Stimulated activated CD8-positive, alpha-beta memory T cell treated with anti-CD3 and anti-CD28 coated beads, Interleukin-7, amount 100 ng/mL, for 1 hour (primary cell): ENCODE measurements at places on chromosomes 13 and 19.

DNA sequence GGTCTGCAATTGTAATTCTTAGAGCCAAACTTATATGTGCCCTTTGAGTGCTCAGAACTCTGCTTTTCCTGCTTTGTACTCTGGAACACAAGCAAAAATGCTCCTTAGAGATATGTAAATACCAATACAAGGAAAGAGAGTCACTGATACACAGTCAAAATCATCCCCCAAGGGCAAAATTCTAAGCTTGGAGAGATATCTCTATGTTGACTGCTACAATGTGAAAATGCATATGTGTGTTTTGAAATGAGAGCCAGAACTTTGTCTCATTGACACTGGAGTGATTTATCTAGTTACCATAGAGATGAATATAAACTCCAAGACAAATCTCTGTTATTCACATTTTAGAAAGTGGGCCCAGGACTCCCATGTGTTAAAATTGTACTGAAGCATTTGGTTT, 494.8 kb upstream of the SLITRK1 start:
- DNase-seq = no peak

- no peak for DNase-seq
These were observed 2.9 kb downstream of the ANKRD27 start for GRCh38 chr19:32671883-32672593.

DNA sequence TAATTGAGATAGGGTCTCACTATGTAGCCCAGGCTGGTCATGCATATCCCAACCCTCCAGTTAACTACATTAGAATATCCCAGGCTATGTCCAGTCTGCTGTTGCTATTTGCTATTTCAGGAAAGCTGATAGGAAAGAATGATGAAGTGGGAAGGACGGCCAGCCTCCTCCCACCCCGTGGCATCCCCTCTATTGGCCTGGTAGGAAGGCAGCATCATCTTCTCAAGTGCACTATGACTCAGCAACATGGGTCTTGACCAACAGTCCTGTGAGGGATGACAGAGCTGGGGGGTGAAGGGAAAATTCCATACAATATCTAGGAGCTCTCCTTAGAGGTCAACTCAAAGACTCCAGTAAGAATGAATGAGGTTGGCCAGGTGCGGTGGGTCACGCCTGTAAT, 48.0 kb upstream of the ABCC4 start:
- DNase-seq = no peak

GRCh38 chr13:93984876-93985275, 494.6 kb downstream of the DCT start:
- DNase-seq = no peak

DNA sequence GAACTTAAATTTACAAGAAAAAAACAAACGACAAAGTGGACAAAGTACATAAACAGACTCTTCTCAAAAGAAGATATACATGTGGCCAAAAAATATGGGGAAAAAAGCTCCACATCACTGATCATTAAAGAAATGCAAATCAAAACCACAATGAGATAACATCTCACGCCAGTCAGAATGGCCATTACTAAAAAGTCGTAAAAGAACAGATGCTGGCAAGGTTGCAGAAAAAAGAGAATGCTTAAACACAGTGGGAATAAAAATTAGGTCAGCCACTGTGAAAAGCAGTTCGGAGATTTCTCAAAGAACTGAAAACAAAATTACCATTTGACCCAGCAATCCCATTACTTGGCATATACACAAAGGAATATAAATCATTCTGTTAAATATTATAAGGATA, 132.7 kb downstream of the UGGT2 start:
- no peak for DNase-seq

DNA sequence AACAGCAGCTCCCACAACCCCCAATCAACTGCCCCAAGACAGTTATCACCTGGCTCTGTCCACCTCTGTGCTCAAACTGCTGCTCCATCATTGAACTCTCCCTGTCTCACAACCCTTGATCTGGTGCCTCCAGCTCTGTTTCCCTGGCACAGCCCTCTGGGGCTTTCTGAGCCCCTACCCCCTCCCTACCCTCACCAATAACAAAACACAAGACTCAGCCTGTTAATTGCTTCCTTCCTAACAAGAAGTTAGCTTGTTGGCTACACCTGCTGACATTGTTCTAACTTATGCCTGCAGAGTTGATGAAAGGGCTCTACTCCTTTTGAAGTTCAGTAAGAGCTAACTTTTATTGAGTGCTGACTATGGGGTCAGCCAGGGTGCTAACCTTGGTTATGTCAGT, 99.4 kb upstream of the FNDC3A start:
- no peak for DNase-seq

DNA sequence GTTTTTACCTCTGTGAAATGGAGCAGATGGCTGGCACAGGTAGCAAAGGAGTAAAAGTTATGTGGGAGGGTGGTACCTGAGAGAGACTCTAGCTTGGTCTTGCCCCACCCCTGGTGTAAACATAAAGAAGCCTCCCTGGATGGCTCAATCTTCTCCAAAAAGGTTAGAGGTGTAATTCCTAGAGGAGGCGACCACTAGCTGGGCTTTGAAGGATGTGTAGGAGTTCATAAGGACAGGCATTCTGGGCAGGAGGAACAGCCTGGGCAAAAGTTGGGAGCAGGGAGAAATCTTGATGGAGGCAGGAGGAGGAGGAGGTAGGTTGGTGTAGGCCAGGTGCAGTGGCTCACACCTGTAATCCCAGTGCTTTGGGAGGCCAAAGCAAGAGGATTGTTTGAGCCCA, 7.8 kb upstream of the ICAM4 start:
- no peak for DNase-seq

GRCh38 chr13:112947796-112948195, 21.2 kb upstream of the MCF2L start:
- DNase-seq = no peak

DNA sequence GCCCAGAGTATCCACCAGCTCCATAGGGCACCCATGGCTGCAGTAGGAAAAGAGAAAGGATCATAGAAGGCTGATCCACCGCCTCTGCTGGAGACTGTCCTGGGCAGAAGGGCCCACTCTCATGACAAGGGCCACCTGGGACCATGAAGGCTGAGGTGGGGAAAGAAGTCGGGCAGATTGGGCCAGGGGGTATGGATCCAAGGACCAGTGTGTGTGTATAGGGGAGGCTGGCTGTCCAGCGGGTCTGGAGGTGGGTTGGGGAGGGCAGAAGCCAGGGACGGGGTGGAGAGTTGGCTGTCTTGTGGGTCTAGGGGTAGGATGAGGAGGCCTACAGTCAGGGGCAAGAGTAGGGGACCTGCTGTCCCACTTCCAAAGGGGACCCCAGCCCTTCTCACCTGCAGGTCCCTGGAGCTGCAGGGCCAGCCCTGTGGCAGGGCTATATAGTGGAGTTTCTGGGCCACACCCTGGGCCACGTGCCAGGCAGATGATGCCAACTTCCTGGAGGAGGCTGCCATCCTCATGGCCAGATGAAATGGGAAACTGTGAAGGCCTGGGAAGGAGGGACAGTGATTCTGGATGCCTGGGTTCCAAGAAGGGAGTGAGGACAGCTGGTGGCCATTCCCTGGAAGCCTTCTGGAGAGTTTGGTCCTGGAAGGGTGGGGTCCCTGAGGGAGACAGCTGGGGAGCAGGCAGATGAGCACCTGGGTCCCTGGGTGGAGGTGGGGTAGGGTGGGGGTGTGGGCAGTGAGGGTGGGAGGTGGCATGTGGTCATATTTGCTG, at the start of gene FCGBP:
FCGBP (minus strand) TSS at position 51 of the 780 bp plus-strand sequence.
- DNase-seq = no peak

DNA sequence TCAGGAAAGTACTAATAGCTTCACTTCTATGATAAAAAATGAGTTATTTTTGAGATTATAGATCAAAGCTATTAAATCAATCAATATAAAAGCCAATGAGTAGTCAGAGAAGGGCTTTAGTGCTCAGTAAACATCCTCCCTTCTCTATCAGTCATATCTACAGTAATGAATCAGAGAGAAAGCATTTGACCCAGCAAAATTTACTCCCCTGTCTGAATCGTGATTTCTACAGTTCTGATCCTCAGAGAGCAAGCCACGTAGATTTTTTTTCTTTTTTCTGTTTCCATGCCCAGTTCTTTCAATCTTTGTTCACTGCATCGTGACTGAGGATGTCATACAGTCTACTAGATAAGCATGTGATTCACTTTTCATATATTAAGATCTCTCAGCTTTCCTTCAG, 16.2 kb upstream of the MBNL2 start:
- no peak for DNase-seq

DNA sequence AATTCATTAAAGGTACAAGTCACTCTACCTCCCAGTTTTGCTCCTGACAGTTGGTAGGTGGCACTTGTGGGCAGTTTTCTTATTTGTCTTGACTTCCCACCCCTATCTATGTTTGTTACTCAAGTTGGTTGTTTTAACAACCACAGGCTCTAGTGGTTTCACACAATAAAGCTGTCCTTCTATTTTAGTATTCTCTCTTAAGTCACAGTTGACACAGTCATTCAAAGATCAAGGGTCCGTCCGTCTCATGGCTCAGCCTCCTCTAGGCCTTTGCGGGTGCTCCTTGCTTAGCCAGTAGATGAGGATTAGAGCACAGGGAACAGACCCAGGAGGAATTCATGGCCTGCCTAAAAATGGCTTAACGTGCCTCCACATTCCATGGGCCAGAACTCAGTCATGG, 573.7 kb downstream of the IRS2 start:
- DNase-seq = no peak

GRCh38 chr13:33487575-33488243, 202.2 kb upstream of the STARD13 start:
- no peak for DNase-seq

GRCh38 chr19:51600940-51601580, 29.1 kb downstream of the SIGLEC5 start:
- DNase-seq = no peak

DNA sequence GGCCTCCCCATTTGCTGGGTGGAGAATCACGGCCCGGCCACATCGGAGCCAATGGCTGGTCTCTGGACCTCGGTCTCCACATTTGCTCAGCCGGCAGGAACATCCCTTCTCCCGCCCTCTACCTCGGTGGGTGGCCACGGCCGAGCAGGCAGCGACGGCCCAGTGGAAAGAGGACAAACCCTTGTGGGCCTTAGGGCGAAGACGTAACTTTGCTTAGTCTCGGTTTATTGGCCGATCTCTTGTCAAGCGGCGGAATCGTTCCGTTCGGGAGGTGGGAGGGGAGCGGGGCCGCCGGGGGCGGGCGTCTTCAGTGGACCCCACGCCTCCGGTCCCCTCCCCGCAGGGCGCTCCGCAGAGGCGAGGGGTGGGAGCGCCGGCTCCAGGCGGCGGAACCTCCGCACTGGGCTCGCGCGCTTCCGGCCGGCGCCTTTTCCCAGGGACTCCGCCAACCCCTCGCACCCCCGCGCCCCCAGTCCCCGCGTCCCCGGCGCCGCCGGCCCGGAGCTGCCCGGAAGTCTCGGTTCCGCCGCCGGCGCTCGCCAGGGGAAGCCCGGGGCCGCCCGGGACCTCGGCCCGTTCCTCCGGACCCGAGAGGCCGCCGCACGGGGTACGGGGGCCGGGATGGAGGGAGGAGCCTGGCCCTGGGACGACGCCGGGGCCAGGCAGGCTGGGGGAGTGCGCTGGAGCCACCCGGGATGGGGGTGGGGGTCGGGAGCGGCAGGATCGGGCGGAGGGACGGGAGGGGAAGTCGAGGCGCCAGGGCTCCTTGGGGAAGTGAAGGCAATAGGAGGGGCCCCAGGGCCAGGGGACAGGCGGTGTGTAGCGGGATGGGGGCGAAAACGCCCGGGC, at the start of gene ZNF580:
ZNF580 (plus strand) TSS at position 426 of the 849 bp plus-strand sequence. CDS start 1,507 bp downstream, outside the sequence.
- DNase-seq = no peak

- DNase-seq = no peak
These were observed 10.8 kb downstream of the UBXN6 start for GRCh38 chr19:4446704-4447200.

DNA sequence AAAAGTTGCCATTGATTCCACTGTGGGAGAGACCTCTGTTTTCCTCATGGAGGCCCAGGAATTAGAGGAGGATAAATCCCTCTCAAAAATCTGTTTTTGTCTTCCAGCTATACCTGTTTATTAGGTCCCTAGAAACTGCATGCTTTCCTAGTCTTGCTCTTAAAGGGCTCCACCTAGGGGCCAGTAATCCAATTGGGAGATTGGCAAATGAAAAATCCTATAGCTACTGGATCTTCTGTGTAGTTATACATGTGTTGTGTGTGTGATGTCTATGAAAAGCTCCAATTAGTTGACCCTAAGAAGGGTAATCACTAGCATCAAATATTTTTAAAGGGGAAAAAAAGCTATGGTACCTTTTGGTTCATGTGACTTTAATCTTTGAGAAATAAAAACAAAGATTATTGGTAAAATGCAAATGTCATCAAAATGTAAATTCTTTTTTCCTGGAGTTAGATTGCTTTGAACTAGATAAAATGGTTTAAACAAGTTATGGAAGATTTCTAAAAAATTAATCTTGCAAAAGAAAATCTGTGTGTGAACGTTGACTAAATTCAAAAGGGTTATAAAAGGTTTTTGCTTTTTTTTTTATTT, 63.4 kb upstream of the C1QTNF9B start:
- no peak for DNase-seq

DNA sequence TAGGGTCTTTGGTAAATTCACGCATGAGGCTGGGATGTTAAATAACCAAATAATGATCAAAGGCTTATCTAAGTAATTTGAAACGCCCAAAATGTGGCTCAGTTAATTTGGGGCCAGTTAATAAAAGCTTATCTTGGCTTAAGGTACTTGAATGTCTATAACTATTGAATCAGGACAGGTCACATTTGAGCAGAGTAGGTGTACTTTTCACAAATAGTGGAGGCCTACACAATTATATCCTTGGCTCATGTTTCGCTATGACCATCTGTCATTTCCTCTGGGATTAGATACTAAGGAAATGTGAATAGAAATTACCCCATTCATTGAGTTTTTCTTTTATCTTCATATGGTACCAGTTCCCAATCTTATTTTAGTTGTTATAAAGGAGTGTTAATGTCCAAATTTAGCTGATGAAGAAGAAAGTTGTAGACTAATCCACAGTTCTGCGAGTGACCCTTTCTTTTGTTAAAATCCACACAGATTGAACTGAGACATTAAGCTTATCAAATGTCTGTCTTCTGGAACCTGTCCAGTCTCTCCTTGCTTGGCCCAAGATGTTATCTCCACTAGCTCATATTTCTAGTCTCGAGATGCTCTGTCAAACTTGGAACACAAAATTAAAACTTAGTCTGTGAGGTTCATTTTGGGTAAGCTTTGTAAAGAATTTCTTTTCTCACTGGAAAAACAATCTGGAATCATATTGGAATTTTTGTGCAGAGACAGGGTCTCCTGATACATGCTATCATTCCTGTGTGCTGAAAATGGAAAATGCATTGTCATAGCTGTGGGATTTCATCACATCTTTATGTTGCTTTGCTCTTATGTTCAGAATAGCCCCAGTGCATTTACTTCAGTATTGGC, 31.0 kb downstream of the SLAIN1 start:
- no peak for DNase-seq

- no peak for DNase-seq
These were observed 5.9 kb downstream of the LGALS16 start for GRCh38 chr19:39661565-39661964.

- no peak for DNase-seq
These were observed 4.2 kb downstream of the POLR2E start for GRCh38 chr19:1090731-1091543.
